CD4-positive, alpha-beta T cell treated with Interleukin-12 subunit alpha and Interleukin-12 subunit beta, for 1 hour (primary cell): ENCODE measurements at places on chromosomes 1 and 21.

- no peak for DNase-seq
These were observed 121.7 kb upstream of the PRDX6 start for GRCh38 chr1:173355281-173356031.

DNA sequence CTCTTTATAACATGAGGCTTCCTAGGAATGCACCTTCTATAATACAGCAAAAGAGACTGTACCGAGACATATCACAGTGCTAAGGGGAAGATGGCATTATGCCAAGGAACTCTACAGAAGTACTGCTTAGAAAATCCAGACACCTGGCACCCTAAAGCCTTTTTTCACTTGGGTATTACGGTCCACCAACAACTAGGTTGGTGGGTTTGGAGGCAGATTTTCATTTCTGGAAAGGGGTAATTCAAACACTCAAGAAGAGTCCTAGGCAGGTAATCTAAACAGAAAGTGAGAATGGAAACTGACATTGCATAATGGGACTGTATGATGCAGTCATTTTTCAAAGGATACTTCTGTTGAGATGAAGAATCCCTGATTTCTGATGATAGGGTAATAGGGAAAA is 19.6 kb downstream of the SCMH1 start:
- DNase-seq = no peak

- DNase-seq = no peak
These were observed 35.2 kb upstream of the B3GALT2 start for GRCh38 chr1:193221651-193222050.

DNA sequence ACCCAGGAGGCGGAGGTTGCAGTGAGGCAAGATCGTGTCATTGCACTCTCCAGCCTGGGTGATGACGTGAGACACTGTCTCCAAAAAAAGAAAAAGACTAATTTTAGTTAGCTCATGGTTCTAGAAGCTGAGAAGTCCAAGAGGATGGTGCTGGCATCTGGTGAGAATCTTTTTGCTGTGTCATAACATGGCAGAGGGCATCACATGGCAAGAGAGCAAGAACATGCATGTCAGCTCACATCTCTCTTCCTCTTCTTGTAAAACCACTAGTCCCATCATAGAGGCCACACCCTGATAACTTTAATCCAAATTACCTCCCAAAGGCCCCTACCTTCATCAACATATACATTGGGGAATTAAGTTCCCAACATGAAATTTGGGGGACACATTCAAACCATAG is 13.8 kb upstream of the CNN3 start:
- no peak for DNase-seq

DNA sequence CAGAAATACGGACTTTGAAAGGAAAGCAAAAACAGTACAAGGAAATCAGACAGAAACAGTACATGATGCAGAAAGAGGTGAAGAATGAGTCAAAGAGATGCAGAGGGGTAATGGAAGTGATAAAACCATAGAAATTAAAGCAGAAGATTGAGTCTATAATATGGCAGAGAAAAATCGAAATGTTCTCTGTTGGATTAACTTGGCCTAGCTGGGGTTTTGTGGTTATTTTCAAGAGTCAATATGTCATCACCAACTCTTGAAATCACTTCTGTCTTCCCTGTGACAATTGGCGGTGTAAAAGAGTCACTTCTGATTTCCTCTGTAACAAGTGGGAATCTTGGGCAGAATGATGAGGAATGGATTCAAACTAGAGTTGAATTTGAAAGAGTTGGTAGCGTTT is 7.4 kb downstream of the YTHDF2 start:
- DNase-seq = no peak

GRCh38 chr1:165960881-165961280 is 133.5 kb downstream of the UCK2 start:
- no peak for DNase-seq

DNA sequence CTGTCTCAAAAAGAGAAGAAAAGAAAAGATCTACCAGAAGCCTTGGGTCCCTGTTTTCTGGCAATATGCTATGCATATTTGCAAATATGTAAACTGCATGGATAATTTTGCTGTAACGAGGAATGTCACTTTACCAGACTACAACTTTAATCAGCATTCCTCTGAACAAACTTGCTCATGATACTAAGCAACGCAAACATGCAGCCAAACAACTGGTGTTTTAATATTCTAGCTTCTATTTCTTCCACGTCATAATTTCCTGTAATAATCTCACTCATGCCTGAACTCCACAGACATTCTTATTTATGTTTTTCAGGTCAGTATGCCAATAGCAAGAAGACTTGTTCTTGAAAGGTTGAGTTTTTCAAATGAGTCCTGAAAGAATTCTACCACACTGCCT is 114.1 kb downstream of the SIM2 start:
- no peak for DNase-seq

DNA sequence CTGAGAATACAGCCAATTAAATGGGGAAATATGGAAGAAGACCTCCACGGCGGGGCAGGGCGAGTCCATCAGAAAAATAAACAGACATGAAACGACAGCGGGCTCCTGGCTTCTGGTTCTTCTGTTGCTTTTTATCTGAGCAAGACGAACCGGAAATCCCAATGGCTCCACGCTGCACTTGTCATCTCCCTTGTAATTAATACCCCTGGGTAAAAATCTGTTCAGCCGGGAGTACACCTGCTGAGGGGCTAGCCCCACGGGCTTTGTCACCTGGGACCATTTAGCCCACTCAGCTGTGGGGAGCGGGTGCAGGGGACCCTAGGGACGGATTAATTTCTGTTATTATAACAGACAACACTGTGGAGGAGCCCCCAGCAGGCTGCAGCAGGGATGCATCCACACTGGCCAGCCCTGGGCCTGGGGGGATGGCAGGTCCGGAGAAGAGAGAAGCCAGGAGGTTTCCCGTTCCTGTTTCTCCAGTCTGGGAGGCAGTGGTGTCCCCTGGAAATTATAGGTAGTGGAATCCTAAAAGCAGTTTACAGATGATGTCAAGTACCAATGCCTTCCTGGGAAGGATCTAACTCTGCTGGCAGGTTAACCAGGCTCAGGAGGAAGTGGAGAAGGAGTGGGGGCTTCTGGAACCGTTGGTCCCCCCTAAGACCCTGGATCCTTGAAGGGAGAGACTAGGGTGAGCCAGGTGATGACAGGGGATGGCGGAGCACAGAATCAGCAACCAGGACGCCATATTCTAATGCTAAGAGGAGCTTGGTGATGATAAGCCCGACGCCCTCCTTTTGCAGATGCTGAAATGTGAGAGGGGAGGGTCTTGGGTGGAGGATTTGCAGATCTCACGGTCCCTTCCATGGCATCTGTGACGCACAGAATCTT is 566.1 kb downstream of the PTPRU start:
- DNase-seq = no peak

DNA sequence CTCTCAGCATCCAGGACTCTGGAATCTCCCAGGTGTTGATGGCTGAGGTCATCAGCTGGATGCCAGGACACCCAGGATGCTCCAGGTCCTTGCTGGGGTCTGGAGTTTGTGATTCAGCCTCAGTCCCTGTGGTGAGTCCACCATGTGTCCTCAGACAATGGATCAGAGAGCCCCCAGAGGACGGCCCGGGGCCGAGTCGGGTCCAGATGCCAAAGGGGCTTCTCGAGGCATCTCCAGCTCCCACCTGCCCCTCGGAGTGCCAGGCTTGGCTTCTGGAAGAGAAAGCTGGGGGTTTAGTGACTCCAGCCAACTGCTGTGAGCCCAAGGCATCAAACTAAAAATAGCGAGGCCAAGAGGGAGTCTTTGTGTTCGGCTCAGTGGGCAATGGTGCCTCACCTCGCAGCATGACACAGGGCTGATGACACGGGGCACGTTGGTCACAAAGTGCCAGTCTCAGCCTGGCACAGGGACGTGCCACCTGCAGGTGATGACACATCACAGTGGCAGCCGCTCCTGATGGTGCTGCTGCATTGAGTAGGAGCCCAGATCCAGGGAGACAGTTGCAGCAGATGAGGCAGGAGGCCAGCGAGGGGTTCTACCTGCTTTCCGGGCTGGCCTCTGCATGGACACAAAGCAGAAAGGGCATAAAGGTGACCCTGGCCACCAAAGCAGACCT is 10.6 kb downstream of the PDE9A start:
- no peak for DNase-seq

DNA sequence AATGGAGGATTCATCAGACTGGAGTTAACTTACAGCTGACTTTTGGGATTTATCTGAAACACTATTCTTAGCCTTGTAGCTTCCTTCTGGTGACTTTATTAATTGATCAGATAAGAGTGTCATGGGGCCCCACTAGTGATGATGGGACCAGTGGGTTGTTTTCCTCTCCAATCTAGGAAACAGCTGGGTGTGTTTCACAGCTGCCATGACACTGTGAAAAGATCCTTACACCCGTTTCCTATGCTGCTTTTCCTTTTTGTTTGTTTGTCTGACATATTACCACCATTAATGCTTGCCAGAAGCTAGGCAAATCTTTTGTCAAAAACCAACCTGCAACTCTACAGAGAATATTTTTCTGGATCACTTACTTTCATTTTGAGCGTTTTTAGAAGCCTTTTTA is 86.2 kb downstream of the ZBTB18 start:
- DNase-seq = no peak

DNA sequence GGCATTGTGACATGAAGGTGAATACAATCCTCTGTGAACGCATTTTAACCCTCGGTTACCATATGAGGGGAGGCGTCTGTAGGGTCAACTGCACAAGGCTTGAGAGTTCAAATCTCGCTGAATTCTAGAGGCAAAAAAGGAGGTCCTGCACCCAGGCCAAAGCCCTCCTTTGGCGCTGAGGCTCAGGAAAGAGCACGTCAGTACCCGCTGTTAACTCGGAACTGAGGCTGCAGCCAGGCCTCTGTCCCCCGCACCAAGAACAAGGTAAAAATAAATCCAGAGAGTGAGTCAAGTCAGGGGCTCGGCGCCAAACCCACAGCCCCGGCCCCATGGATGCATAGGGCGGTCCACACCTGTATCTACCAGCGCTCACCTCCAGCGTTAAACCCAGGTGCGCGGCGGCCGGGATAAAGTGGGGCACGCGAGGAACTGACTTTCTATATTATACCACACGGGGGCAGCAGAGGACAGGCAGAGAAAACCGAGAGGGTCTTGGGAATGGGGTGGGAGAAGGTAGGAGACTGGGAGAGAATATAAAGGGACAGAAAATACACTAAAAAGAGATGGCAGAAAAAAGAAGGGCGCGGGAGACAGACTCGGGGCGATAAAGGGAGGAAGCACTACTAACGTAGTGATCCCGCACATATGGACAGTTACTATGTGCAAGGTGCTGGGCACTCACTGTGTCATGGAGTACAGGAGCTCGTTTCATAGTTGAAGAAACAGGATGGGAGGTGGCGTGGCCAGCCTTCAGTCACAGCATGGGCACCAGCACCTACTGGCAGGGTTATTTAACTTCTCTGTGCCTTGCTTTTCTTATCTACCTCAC is 54.9 kb downstream of the DMRTA2 start:
- peak; percentile 28 for DNase-seq
